ENCODE measurements at places on chromosomes 5 and 9.

GRCh38 chr5:178699681-178700253 lies 30.7 kb downstream of the ZNF354A start:
- no peak for DNase-seq

- no peak for DNase-seq
These were observed 32.3 kb downstream of the GALNT12 start for GRCh38 chr9:98839724-98840123.

DNA sequence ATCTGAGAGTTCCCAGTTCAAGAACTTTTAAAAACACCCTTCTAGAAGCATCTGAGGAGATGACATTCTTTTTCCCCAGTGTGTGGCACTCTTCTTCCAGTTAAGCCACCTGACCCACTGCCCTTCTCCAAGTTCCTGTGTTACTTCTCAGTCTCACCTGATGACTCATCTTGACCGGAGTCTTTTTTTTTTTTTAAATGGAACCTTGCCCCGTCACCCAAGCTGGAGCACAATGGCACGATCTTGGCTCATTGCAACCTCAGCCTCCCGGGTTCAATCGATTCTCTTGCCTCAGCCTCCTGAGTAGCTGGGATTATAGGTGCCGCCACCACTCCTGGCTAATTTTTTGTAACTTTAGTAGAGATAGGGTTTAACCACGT lies 224.1 kb upstream of the DAB2 start:
- DNase-seq, result no peak

DNA sequence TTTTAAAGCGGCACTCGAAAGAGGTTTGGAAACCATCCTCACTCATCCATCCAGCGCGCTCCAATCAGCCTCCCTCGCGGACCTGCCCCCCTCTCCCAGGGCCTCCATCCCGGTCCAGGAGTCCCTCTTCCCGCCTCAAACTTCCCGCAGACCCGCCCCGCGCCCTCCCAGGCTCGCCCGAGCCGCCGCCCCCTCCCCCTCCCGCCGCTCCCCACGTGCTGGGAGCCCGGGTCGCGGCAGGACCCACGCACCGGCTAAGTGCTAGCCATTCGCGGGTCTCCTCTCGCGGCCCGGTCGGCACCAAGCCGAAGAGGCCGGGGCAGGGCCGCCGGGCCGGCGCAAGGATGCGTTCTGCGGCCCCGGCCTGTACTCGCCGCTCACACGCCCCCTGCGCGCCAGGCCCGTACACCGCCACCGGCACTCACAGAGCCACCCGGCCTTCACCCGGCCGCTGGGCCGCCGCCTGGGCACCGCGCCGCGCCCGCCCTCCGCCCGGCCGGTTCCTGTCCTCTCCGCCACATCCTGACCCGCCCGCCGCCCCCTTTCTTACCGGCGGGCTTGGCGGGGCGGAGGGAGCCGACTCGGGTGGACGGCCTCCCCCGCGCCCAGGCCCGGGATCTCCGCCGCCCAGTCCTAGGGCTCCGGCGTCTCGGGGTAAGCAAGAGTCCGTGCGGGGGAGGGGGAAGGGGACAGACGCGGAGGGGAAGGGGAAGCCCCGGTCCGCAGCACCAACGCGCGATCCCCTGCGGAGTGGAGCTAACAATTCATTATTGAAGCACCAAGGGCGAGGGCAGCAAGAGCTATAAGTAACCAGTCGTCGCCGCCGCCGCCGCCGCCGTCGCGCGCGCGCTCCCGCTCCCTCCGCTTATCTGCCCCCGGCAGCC lies 576 bp downstream of the CHD1 start:
- peak; percentile 64 for DNase-seq

GRCh38 chr5:97422678-97423077 lies 239.6 kb upstream of the RIOK2 start:
- DNase-seq, result peak; percentile 10

- peak; percentile 56 for DNase-seq
These were observed 74.8 kb downstream of the ICE1 start for GRCh38 chr5:5497152-5497788.

- DNase-seq, result no peak
These were observed 367.7 kb downstream of the CDK5RAP2 start for GRCh38 chr9:120212153-120212852.

GRCh38 chr9:2697492-2697891 lies 19.8 kb upstream of the KCNV2 start:
- DNase-seq, result no peak

GRCh38 chr5:59069438-59070079 lies 486.7 kb downstream of the RAB3C start:
- DNase-seq, result peak; percentile 95

DNA sequence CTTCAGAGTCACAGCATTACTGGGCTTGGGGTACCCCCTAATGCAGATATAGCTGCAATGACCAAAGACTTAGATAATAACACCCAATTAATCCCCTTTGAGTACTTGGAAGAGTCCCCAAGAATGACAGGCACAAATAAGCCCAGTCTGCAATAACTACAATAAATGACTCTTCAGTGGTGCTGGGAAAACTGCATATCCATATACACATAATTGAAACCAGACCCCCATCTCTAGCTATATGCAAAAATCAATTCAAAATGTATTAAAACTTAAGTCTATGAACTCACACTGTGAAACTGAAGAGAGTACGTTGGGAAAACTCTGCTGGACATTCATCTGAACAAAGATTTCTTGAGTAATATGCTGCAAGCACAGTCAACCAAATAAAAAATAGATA lies 422.5 kb downstream of the CDH18 start:
- DNase-seq, result no peak

GRCh38 chr5:25489834-25490538 lies 845.2 kb upstream of the CDH10 start:
- peak; percentile 37 for DNase-seq

GRCh38 chr5:156327296-156327695 lies 332 bp downstream of the SGCD start:
- DNase-seq, result no peak

- no peak for DNase-seq
These were observed 10.5 kb downstream of the LHX6 start for GRCh38 chr9:122218071-122218934.

- DNase-seq, result no peak
These were observed 7.4 kb downstream of the ZDHHC11B start for GRCh38 chr5:776862-777711.

- no peak for DNase-seq
These were observed 14.3 kb upstream of the RNF130 start for GRCh38 chr5:180085837-180086236.

GRCh38 chr5:109407913-109408312 lies 1.9 kb downstream of the PJA2 start:
- no peak for DNase-seq

- no peak for DNase-seq
These were observed 4.6 kb downstream of the DCANP1 start for GRCh38 chr5:135442431-135443160.

DNA sequence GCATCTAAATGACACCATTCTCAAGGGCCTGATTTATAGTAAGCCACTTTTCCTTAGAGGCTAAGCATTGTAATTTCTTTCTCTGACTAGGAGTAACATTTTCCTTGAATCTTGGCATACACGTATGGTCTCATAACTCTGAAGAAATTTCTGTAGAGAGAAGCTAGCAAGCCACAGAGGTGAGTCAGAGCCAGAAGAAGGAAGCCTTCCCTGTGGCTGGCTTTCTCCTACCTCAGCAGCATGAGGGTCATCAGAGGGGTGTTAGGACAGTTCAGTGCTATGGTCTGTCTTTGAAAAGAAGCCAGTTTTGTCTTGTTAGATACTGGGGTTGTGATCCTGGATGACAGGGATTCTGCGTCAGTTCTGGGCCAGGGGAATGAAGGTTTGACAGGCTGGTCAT lies 3.2 kb downstream of the SNX30 start:
- peak; percentile 90 for DNase-seq

- DNase-seq, result peak; percentile 37
These were observed 270.7 kb downstream of the TMEM167A start for GRCh38 chr5:82806513-82806912.

GRCh38 chr9:35335164-35335563 lies 154.7 kb upstream of the RUSC2 start:
- peak; percentile 33 for DNase-seq

GRCh38 chr5:109922381-109922995 lies 232.8 kb downstream of the MAN2A1 start:
- no peak for DNase-seq

- DNase-seq, result peak; percentile 94
These were observed 214.7 kb downstream of the GAS1 start for GRCh38 chr9:86732514-86733171.

GRCh38 chr9:96435345-96435744 lies 14.6 kb upstream of the HABP4 start:
- DNase-seq, result no peak

DNA sequence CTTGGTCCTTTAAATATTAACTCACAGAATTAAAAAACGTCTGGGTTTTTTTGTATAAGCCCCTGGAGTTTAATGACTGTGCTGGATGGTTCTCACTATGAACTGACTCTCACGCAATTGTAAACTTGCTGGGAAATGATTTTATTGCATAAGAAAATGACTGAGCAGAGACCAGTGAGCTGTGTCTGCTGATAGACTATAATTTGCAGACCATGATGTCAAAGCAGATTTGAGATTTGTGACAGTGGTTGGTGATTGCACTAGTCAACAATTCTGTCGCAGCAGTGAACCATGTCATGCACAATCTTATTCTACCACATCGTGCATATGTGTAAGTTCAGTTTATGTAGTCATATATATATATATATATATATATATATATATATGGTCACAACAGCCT lies 85.7 kb upstream of the C9orf72 start:
- DNase-seq, result no peak

DNA sequence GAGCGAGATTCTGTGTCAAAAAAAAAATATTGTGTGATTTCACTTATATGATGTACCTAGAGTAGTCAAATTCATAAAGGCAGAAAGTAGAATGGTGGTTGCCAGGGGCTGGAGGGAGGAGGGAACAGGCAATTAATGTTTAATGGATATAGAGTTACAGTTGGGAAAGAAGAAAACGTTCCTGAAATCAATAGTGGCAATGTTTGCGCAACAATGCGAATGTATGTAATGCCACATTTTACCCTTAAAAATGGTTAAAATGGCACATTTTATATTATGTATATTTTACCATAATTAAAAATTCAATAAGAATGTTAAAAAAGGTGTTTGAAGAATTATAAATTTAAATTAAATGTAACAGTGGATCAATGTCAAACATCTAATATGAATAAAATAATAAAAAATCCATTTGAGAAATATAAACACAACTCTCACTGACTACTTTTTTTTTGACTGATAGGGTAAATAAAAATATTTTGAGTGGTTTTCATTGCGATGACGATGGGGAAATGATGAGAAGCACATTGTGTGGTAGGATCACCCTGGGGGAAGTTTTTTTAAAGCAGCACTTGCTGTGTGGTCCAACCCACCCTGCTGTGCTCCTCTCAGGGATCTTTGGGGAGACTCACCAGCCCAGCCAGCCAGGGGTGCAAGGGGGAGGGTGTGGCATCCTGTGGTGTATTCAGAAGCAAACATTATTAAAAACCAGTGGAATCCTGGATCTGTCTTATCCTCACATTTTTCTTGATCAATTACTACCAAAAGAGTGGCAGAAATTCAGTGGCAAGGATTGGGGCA lies 4.3 kb downstream of the FYB1 start:
- no peak for DNase-seq

GRCh38 chr5:143428155-143428554 lies 24.7 kb upstream of the NR3C1 start:
- no peak for DNase-seq

GRCh38 chr5:84292000-84292642 lies 92.6 kb downstream of the EDIL3 start:
- DNase-seq, result no peak

- peak; percentile 16 for DNase-seq
These were observed 68.4 kb upstream of the NR3C1 start for GRCh38 chr5:143471666-143472464.

DNA sequence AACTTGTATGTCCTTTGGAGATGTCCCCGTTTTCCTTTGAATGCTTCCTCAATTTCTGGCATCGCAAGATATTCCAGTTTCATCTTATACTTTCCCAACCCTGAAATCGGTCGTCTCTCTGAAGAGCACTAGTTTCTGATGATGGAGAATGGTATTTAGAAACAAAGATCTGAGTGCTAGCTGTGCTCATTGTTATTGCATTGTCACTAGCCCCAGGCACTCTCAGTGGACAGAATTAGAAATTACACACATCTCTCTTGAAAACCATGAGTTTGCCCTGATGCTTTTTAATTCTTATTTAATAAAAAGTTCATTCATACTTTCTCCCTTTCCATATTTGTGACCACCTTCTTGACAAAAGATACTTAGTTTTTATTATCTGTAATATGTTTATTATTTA lies 67.7 kb downstream of the C9orf152 start:
- DNase-seq, result no peak

- no peak for DNase-seq
These were observed 30.7 kb upstream of the NR5A1 start for GRCh38 chr9:124537926-124538325.

DNA sequence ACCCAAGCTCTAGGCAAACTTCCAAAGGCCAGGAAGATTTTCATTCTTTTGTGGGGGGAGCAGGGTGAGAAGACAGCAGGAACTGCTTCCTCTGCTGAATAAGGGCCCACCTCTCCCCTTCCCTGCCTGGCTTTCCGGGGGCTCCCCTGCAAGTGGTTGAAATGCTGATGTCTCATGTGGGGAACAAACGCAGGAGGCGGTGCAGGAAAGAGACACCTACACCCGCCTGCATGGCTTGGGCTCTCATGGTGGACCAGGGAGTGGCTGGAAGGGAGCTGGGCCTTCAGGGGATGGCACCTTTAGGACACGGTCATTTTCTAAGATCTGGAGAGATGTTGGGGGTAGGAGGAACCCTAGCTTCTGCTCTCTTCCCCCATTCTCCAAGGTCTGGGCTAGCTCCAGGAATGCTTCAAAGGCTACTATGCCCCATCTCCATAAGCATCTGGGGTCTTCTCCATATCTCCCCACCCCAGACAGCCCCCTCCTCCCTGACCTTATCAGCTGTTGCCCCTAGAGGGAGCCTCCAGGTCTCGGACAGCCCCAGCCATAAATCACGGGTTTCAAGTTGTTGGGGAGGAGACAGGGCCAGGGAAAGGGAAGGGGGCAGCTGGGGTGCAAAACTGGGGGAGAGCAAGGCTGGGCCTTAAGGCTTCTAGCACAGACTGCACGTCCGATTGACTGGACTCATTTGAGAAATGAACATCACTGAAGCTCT lies 76.6 kb downstream of the PSD2 start:
- no peak for DNase-seq

GRCh38 chr5:66010476-66010875 lies 84.1 kb downstream of the ERBIN start:
- peak; percentile 14 for DNase-seq

- no peak for DNase-seq
These were observed 75.0 kb upstream of the RNU6ATAC start for GRCh38 chr9:134239130-134239903.

GRCh38 chr5:151531581-151531980 lies 59.5 kb downstream of the FAT2 start:
- DNase-seq, result no peak

DNA sequence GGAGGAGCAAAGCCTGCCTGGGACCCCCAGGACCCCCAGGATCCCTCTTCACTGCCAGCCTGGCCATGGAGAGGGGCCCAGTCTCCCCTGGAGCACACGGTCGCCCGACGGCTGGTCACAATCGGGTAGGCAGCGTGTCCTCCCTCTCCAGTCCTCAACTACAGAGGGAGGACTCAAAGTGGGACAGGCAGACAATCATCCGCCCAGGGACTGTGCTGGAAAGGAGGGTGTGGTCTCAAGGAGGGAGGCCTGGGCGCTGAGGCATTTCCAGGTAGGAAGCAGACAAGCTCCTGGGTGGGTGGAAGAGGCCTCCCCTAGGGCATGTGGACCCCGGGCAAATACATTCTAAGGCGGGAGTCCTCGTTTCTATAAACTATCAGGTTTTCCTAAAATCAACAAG lies 93.2 kb upstream of the ADAMTS2 start:
- no peak for DNase-seq

- no peak for DNase-seq
These were observed 98.1 kb upstream of the NMUR2 start for GRCh38 chr5:152503206-152503605.
